T-helper 2 cell (primary cell): ENCODE measurements at places on chromosomes 6 and 20.

DNA sequence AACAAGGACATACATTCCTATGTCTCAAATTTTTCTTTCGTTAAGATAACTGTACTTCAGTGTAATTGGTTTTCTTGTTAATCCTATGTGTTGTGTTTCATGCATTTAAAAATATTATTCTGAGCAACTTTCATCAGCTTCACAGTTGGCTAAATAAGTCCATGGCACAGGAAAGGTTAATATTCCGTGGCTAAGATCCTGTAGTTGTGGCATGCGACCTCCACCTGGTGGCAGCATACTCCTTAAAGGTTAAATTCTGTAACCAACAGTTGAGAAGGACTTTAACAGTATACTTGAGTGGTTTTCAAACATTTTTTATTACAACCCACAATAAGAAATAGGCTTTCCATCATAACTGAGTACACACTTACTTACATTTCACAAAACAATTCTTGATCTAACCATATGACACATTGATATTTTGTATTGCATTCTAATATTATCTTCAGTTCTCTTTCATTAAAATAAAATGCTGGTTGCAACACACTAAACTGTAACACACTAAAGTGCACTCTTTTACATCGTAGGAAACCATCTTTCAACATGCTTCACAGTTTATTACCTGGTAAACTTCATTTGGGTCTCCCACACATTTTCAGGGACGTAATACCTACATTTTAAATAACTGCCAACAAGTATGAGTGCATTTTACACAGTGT, 118.3 kb downstream of the SLX4IP start:
- DNase-seq: no peak

DNA sequence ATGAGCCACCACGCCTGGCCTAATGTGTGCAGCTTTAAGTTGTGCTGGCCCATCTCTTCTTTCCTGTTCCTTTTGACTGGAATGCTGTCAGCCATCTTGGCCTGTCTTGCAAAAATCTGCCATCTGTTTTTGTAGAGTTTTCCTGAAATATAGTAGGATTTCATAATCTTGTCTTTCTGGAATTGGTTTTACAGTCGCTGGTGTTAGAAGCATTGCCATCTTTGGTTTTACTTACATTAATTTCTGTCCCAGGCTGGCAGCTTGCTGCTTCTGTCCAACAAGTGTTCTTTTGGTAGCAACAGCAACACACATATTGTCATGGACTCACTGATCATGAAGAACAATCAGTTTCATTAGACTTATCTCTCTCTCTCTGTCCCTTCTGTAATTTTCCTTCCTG, 29.1 kb upstream of the TULP1 start:
- DNase-seq: no peak

- DNase-seq: no peak
These were observed 77.9 kb downstream of the MRPL14 start for GRCh38 chr6:44049163-44049988.

DNA sequence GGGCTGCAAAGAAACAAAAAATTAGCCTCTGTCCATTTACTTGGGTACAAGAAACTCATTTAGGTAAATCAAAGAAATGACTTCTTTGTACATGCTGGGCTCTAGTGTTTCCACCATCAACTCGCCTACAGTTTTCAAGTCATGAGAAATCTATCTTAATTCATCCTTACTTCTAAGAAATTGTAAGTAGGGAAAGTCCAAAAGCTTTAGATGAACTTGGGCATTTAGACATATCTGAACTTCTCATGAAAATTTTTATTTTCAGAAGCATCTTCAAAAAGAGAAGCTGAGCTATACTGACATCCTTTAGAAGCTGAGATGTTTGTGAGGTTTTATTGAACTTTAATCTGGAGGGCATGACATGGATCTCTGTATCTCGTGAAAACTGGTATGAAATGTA, 117.3 kb downstream of the MYB start:
- no peak for DNase-seq

- DNase-seq: no peak
These were observed 320.0 kb upstream of the FLRT3 start for GRCh38 chr20:14657266-14658005.
